ENCODE measurements at places on chromosomes 5 and 9.

DNA sequence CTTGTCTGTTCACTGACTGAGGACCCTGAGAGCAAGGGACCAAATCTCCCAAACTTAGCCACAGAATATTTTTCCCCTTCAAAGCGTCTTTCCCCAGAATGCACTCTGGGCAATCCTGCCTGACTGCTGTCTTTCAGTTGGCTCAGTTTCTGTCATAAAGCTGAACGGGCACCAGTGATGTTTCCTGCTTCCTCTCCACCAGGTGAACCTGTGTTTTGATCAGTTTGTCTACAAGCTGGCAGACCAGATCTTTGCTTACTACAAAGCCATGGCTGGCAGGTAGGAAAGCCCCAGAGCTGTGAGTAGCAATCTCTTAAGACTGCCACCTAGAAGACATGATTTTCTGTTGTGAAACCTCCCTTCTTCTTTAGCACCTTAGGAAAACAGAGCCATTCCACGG, 61.8 kb downstream of the CYFIP2 start:
- DNase-seq = no peak

DNA sequence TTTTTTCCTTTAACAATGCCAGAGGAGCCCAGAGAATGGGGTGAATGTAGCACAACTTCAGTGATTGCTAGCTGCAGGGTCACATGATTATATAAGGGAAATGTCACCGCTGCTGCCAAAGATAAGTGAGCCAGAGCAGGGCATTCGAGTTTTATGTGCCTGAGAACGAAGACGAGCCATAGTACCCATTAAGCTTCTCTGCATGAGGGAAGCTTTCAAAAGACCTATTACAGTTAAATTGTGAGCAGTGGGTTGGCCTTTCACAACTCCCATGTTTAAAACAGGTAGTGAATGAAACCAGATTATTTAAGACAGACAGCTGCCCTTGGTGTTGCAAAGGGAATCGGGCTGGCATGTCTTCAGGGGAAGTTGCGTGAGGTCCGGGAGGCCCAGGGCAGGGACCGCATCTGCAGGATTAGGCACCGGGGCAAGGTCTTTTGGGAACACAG, 82.4 kb upstream of the TNFAIP8 start:
- no peak for DNase-seq

- DNase-seq = no peak
Measured at GRCh38 chr5:175711031-175711430, 53.2 kb downstream of the HRH2 start.

- DNase-seq = no peak
Measured at GRCh38 chr5:136526791-136527190, 161.4 kb upstream of the TRPC7 start.

DNA sequence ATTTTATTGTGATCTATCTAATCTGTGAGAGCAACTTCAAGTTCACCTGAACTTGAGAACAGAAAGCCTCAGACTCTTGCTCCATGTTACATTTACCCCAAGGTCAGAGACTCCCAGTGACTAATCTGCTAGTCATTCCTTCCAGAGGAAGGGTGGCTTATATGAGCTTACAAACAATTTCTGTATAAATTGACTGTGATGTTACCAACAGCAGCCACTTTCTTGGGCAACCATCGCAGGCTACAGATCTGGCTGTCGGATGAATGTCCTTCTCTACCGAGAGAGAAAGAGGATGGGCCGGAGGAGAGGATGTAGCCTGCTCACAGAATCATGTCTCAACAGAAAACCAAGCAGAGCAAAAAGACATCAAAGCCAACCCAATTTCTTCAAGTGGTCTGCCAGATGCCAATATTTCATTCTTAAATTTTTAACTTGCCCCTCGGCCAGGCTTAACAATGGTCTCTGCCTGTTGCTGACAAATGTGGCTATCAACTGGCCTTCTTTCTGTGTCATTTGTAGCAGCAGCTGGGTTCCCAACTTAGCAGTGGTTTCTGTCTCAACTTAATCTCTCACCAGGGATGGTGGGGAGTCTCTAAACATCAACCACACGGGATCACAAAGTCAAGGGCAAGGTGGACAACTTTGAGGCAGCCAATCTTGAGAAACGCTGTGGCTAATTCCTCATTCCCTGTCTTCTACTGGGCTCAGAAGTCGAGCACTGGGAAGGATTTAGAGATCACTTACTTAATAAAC, 81.3 kb downstream of the RAPGEF1 start:
- DNase-seq = peak; percentile 85

GRCh38 chr9:137174722-137175293, 3.0 kb upstream of the TMEM210 start:
- no peak for DNase-seq

- no peak for DNase-seq
Measured at GRCh38 chr9:136405481-136405880, 4.9 kb downstream of the ENTR1 start.

- peak; percentile 80 for DNase-seq
Measured at GRCh38 chr5:147509710-147510651, at the start of gene DPYSL3. Gene DPYSL3 (minus strand): TSS chr5:147510068. CDS start chr5:147509858, 210 bp downstream.

GRCh38 chr5:206406-206805, 11.5 kb downstream of the CCDC127 start:
- no peak for DNase-seq

DNA sequence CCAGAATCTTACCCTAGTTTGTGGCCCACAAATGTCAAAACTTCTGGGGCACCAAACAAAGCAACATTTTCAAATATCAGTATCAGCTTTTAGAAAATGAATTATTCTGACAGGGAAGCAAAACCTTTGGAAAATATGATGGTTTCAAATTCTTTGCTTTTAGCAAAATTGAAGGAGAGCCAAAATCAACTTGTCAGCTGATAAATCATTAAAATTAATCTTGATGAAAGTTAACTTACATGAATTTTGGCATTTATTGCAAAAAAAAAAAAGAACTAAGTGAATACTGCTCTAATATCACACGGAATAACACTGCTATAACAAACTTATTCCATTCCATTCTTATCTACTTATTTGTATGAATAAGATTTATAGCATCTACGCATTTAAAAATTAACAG, 158.1 kb upstream of the TARS1 start:
- peak; percentile 41 for DNase-seq

- DNase-seq = no peak
Measured at GRCh38 chr5:168254013-168254693, 37.3 kb upstream of the WWC1 start.

DNA sequence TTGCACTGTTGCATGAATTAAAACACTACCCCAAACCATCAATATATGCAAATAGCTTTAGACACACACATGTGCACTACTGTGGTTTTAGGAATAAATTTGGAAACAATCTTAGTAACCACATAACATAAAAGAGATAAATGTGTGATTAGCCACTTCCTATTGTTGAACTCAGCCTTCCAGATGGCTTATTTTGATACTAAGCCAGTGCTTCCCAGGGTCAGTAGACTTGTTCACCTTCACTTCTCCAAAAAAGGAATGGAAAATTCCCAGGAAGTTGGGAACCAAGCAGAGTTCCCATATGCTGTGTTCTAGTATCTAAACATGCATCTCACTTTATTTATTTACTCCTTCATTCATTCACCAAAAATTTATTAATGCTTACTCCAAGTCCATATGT, 47.8 kb downstream of the SVEP1 start:
- no peak for DNase-seq

- no peak for DNase-seq
Measured at GRCh38 chr5:91188755-91189154, 194.4 kb downstream of the ARRDC3 start.

DNA sequence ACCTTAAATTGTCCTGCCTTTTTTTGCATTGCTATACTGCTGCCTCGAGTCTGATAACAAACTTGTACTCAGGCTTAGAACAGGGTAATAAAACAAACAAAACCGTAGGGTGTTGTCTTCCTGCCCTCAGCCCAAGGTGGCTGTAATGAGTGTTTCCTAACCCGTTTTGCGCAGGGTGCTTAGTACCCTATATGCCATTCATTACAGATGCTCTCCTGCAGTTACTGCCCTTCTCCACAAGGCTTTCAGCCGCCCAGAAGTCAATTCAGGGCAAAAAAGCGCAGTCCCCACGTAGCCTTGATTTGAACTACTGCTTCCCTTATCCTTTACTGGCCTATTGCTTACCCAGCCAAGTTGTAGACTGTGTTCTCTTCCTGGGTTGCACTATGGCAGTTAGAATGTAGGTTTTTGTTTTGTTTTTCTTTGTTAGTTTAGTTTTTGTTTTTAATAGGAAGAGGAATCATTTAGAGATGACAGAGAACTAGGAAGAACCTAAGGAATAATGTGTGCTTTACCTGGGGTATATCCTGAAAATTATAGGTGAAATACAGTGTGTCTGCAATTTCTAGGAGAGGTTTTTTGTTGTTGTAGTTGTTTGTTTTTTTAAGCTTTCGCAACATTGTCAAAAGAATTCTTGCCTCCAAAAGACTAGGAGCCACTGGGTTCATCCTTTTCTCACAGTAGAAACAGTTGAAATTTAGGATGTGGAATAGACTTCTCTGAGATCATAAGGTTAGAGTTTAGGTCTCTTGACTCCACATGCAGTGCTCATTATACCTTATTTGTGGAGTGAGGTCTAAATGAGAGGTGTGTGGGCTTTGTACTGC, 1.3 kb downstream of the HMGXB3 start:
- DNase-seq = peak; percentile 76

DNA sequence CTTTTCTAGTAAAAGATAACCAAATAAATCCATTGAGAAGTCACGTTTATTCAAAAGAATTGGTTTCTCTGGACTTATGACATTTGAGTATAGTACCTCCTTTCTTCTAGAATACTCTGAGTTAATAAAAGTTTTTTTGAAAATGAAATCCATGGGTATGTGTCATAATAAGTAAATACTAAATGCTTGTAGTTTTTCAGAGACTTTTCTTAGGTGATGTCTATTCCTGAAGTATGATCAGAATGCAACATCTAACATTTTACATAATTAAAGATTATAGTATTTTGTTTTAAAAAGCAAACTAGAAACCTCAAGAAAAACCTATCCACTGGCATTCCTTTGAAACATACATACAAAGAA, 63.2 kb downstream of the NFIB start:
- peak; percentile 38 for DNase-seq

DNA sequence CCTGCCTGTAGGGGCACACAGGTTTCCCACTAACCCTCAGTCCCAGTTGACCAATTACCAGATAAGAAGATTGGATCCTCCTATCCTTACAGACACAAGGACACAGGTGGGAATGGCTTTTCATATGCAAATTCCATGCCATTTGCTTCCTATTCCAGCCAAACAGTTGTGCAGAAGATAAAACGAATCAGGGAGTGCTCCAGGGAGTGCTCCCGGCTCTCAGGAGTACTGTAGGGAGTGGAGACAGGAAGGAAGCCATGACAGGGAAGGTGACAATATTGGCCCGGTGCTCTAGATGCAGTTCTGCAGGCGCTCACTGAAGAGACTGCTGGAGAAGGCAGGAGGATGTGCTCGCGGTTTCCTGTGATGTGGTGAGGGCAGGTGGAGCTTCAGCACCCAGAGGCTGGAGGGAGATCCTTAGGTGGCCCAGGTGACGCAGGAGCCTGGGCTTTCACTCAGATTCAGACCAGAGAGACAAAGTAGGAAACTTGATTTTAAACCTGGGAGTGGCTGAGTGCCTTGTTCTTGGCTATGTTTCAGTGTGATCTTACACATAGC, 260.0 kb downstream of the AUH start:
- no peak for DNase-seq

- no peak for DNase-seq
Measured at GRCh38 chr9:70542311-70542931, 128.0 kb upstream of the KLF9 start.

GRCh38 chr5:133303298-133303697, 251.5 kb downstream of the HSPA4 start:
- DNase-seq = no peak

- DNase-seq = no peak
Measured at GRCh38 chr5:7010591-7010990, 297.4 kb downstream of the TENT4A start.

GRCh38 chr5:58631895-58632294, 49.0 kb downstream of the RAB3C start:
- DNase-seq = no peak

- DNase-seq = no peak
Measured at GRCh38 chr9:32294106-32294505, 90.3 kb upstream of the ACO1 start.

Data from fibroblast of skin of scalp (primary cell).